ENCODE measurements at places on chromosomes 5 and 9.
A peak's percentile ranks its signal among the peaks of the same experiment; 100 is the strongest.

DNA sequence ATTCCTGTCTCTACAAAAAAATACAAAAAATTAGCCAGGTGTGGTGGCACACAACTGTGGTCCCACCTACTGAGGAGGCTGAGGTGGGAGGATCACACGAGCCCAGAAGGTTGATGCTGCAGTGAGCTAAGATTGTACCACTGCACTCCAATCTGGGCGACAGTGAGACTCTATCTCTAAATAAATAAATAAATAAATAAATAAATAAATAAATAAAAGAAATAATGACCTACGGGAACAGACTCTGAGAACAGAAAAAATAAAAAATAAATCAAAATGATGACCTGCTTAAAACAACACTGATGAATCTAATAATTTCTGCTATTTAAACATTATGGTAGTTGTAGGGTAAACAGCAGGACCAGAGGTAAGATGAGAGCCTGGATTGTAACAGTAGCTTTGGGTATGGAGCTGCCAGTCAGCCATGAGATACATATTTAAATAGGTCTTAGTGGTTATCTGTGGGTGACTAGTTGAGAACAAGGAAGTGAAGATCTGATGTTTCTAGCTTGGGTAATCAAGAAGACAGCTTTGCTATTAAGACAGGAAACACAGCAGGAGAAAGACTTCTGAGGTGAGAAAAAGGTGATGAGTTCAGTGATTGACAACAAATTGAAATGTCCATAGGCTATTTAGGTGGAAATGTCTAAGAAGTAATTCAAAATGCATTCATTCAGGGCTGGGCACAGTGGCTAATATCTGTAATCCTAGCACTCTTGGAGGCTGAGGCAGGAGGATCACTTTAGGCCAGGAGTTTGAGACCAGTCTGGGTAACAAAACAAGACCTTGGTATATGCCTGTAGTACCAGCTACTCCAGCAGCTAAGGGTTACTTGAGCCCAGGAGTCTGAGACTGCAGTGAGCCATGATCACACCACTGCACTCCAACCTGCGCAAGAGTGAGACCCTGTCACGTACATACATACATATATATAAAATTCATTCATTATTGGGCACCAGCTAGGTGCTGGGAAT is 11.0 kb downstream of the RNF145 start:
- DNase-seq, result no peak

DNA sequence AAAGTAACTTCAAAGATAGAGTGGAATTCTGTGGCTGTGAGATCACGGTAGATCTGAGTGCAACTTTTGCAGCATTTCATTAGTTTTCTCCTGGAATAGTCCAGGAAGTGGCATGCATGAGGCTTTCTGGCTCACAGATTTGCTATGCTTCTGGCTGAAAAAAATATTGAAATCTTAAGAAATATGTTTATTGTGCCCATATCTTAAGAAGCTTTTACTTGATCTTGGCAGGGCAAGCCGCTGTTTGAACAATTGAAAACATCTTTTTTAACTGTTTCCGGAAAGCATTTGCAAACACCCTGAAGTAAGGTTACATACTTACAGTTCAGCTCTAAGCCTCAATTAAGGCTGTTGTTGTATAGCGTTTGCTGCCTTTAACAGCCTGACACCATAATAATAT is 135.7 kb upstream of the GDNF start:
- DNase-seq, result no peak

GRCh38 chr9:16645970-16646369 is 224.5 kb downstream of the BNC2 start:
- DNase-seq, result peak; percentile 67

GRCh38 chr9:14395317-14396082 is 81.6 kb upstream of the NFIB start:
- peak; percentile 29 for DNase-seq

GRCh38 chr5:73454379-73455036 is 5.9 kb upstream of the FOXD1 start:
- peak; percentile 58 for DNase-seq

DNA sequence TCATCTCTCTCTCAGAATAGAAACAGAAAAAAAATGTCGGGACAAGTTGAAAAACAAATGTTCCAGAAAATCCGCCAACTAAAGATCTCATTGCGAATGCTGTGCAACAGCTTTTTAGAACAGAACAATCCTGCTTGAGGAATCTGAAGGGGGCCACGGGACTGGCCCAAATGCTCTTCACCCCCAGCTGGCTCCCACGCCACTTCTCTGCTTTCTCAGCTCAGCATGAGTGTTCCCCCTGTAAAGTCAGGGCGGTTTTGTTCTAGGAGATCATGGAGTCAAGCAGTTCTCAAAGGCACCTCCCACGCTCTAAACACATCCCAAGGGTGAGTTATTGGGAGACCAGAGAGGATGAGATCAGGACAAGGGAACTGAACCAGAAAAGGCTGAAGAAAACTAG is 31.5 kb downstream of the DIRAS2 start:
- DNase-seq, result no peak

GRCh38 chr9:110742741-110743371 is 74.3 kb downstream of the MUSK start:
- DNase-seq, result peak; percentile 5

- no peak for DNase-seq
Observed at GRCh38 chr5:138635265-138635664, 60.1 kb upstream of the HSPA9 start.

DNA sequence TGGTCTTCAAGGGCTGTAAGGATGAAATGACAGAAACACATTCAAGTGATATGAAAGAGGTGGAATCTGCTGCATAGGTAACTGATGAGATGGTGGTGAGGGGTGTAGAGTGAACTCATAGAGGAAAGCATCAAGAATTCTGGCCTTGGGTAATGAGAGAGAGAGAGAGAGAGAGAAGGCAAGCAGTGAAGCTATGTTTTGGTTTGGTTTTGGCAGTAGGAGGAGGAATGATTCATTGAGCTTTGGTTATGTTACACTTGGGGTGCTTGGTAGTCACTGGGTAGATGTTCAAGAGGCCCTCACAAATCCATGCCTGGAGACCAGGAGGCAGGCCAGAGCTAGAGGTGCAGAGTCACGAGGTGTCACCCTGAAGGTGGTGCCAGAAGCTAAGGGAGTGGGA is 89.5 kb downstream of the EGFLAM start:
- no peak for DNase-seq

- DNase-seq, result no peak
Observed at GRCh38 chr5:43469671-43470391, 13.8 kb downstream of the TMEM267 start.

- DNase-seq, result no peak
Observed at GRCh38 chr9:18190671-18191374, 283.1 kb upstream of the ADAMTSL1 start.

Data from lung microvascular endothelial cell (primary cell).